ENCODE measurements at places on chromosomes 7 and 10.

GRCh38 chr7:147089051-147089461 lies 972.5 kb downstream of the CNTNAP2 start:
- no peak for DNase-seq

DNA sequence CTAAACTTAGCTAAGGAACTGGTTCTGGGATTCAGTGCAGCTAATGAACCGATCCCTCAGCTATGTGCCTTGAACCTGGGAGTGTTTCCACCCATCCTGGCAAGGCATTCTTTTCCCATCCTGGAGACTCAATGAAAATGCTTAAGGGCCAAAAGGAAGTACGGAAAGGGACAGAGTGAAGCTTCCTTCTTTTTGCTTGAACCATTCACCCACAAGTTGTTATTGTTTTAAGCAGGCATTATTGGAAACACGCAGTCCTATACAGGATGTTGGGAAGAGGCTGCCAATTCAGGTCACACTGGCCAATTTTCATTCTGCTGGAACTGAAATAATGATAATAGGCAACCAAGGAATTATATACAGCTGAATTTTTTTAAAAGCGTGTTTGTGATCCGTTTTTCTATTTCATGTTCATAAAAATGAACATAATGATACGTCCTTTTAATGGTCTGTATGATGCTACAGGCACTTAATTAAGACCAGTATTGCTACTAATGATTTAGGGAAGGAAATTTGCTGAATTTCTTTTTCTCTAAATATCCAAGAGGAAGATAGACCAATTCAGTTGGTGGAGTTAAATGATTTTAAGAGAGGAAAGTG lies 57.8 kb upstream of the FZD1 start:
- no peak for DNase-seq

GRCh38 chr10:85995791-85996190 lies 370.8 kb downstream of the GRID1 start:
- DNase-seq: peak; percentile 55

DNA sequence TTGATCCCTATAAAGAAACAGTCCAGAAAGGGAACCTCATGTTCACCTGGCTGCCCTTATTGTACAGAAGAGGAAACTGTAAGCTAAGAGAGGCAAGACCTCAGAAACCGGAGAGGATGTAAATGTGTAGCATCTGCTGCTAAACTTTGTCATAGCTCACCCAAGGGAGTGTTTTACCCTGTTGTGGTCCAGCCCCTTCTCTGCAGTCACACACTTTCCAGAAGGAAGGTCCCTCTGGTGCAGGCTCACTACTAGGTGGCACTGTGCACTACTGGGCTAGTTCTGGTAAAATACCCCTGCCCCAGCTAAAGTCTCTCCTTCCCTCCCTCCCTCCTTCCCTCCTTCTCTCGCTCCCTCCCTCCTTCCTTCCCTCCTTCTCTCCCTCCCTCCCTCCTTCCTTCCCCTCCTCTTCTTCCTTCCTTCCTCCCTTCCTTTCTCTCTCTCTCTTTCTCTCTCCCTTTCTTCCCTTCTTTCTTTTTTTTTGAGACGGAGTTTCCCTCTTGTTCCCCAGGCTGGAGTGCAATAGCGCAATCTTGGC lies 42.5 kb upstream of the LCOR start:
- DNase-seq: peak; percentile 46

DNA sequence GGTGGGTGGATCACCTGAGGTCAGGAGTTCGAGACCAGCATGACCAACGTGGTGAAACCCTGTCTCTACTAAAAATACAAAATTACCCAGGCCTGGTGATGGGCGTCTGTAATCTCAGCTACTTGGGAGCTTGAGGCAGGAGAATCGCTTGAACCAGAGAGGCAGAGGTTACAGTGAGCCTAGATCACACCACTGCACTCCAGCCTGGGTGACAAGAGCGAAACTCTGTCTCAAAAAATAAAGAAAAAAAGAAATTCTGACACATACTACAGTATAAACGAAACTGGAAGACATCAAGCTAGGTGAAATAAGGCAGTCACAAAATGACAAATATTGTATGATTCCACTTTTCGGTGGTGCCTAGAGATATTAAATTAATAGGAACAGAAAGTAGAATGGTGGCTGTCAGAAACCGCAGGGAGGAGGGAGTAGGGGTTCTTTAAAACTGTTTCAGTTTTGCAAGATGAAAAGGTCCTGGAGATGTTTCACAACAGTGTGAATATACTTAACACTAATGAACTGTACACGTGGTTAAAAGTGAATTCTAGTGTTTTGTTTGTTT lies 23.2 kb downstream of the PILRA start:
- DNase-seq: peak; percentile 46

GRCh38 chr7:128692623-128693270 lies 20.7 kb downstream of the GARIN1A start:
- DNase-seq: no peak

- no peak for DNase-seq
Observed at GRCh38 chr10:69332278-69333010, 54.1 kb downstream of the HK1 start.

GRCh38 chr10:58003945-58004344 lies 263.7 kb downstream of the IPMK start:
- no peak for DNase-seq

- DNase-seq: no peak
Observed at GRCh38 chr7:135333200-135333599, 99.6 kb downstream of the STRA8 start.

DNA sequence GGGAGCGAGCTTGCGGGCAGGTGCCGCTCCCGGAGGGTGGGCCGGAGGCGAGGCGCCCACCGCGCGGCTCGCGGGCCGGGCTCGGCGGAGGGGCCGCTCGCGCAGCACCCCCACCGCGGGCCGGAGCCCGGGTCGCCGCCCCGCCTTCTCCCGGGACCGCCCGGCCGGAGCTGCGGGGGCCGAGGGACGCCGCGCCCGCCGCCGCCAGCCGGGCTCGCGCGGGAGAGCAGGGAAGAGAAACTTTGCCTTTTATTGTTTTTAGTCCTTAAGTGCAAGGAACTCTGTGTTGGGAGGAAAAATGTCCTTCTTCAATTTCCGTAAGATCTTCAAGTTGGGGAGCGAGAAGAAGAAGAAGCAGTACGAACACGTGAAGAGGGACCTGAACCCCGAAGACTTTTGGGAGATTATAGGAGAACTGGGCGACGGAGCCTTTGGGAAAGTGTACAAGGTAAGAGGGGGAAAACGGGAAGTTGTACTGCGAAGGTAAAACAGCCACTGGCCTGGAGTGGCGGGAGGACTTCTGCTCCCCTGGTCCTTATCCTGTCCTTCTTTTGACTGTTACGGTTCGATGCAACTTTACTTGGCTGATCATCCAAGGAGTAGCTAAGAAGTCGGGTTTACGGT lies 620 bp downstream of the SLK start:
- peak; percentile 56 for DNase-seq

- peak; percentile 15 for DNase-seq
Observed at GRCh38 chr10:132158122-132158741, 28.5 kb upstream of the DPYSL4 start.

- no peak for DNase-seq
Observed at GRCh38 chr7:155752756-155753445, 59.4 kb downstream of the SHH start.

DNA sequence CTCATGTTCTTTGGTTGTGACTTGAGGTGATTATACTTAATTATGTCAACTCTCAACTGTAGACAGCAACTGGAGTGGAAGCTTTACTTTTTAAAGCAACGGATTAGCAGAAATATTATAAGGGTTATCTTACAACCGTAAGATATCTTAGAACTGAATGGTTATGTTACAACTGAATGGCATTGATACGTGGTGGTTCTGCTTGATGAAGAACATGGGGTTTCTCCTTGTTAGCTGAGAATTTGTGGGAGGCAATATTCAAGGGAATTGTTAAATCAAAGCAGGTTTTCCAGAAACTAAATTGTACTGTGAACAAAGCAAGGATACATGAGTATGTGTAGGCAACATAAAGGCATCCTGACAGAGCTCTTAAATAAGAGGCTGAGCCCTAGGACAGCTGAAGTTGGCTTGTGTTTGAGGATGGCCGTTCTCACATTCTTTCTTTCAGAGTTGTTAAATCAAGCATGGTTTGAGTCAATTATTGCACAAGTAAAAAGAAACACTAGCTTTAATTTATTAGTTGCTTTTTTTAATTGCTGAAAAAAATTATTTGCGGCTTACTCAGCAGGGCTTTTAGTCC lies 350.0 kb downstream of the PLXDC2 start:
- no peak for DNase-seq

DNA sequence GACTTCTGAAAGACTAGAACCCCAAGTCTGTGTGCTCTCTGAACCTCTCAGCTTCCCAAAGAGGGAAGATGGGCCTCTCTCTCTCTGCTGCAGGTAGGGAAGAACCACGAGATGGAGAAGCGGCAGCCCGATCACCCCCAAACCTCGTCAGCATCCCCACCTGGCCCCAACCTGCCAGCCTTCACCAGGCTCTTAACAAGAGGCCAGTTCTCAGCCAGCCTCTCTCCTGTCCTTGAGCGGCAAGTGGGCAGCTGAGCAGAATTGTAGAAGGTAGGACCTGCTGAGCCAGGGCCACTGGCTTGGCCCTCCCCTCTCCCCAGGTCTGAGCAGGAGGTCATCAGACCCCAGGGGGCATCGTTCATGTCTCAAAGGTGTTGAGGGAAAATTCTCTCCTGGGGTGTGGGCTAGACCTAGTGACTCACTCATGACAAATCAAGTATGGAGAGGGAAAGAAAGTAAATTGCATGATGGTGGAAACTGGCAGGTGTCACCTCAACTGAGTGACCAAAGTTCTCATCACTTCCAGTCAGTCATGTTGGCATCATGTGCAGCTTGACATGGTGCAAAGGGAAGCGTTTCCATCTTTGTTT lies 92.0 kb upstream of the GPR26 start:
- no peak for DNase-seq

DNA sequence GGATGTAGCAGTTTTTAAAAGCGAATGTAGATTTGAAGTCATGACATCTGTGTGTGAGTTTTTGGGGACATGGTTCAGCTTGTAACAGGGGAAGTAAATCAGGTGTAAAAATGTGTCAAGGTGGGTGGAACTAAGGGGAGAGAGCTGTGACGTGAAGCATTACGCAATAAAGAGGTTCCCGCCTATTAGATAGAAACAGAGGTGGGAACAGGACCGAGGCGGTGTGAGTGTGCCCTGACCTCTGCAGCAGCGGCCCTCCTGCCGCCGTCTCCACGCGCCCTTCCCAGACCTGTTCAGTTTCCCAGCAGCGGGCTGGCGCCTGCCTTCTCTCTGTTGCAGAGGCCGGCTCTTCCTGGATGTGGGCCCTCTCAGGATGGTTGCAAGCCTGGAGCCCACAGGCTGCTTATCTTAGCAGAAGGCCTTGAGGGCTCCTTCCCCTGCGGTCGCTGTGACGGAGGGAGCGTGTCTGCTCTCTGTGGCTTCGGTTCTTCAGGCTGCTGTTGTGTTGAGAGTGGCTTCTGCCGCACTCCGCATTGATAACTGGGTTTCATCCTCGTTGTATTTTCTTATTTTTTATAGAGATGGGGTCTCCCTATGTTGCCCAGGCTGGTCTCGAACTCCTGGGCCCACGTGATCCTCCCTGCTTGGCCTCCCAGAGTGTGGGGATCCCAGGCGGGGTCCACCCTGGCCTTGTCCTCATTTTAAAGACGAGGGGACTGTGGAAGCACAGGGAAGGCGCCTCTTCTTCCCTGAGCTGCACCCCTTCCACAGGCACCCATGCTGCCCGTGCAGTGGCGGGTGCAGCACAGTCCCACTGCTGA lies 65.0 kb downstream of the DNAJB6 start:
- peak; percentile 99 for DNase-seq

- DNase-seq: no peak
Observed at GRCh38 chr10:130652964-130653578, 516.9 kb downstream of the GLRX3 start.

DNA sequence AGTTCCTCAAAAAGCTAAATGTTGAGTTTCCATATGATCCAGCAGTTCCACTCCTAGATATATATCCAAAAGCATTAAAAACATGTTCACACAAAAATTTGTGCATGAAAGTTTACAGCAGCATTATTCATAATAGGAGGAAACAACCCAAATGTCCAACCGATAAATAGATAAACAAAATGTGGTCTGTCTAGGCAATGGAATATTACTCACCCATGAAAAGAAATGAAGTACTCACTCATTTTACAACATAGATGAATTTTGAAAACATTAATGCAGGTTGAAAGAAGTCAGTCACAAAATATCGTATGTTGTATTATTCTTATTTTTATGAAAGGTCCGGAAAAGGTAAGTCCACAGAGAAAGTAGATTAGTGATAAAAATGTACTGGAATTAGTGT lies 34.0 kb downstream of the BMPR1A start:
- DNase-seq: no peak

DNA sequence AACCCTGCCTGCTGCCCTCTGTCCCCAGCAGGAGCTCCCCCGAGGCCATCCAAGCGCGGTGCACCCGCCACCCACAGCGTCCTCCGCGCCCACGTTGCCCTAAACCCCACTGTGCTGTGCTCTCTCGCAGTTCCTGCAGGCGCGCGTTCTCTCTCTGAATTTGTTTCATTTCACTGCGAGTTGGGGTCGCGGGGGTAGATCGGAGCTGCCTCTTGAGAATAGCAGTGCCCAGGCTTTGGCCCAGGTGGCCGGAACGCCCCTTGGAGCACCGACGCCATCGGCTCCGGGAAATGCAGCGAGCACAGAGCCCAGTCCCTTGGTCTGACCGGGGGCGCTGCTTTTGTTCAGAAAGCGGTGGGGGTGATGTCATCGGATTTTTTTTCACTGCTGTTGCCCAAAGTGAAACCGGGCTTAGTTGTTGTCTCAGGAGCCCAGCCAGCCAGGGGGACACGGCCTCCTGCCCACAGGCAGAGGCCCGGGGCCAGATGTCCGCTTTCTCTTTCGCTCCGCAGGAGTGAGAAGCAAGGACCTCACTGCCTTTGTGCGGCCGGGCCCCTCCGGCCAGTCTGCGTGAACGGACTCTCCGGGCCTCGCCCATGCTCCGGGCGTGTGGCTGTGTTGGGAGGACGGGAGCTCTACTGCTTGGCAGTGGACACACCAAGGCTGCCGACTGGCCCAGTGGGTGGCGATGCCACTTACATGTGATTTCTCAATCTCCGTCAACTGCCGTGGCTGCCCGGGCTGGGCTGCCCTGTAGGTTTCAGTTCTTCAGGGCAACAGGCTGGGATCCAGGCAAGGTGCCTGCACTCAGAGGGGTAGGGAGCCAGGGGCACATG lies 43.1 kb downstream of the FOXK1 start:
- DNase-seq: peak; percentile 58
